Colonic mucosa (tissue), 4 donors: ENCODE measurements at places on chromosomes 5 and 9. TPM values are rescaled to one million over a fixed set of nuclear protein-coding genes. Genes with fewer than 3 reads are reported as not detected.

NR5A1 gene
- 0.82 TPM for total RNA-seq

STC2 gene
- total RNA-seq: 2.5 TPM

TMEM215 gene
- not detected for total RNA-seq

OBP2B gene
- not detected for total RNA-seq

CDC23 gene
- total RNA-seq: 23.5 TPM

SEMA6A gene
- total RNA-seq: 89.9 TPM

SPARC gene
- 258 TPM for total RNA-seq

RLN2 gene
- total RNA-seq: 0.74 TPM

RPL37 gene
- 867 TPM for total RNA-seq

MEGF9 gene
- total RNA-seq: 7.2 TPM

CDH6 gene
- total RNA-seq: 0.52 TPM

- DNase-seq: no peak
Measured at GRCh38 chr9:115226152-115226551, 108.2 kb upstream of the TNC start.

GRCh38 chr5:96569770-96570169 lies 92.4 kb upstream of the CAST start:
- DNase-seq: no peak

DNA sequence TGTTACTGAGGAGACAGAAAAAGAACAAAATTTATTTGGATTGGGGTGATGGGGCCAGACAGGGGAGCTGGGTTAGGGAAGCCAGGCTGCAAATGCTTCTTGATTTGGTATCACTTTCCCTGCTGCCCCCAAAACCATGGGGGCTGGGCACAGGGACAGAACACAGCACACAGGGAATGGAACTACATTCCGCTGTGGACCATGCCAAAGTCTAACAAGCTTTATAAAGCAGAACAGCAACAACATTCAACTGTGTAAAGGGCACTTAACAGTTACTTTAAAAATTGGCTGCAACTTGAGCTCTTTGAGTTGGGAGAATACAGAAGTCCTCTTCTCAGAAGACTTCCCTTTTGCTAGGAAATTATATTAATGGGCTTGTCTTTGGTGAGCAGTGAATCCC lies 23.8 kb downstream of the C5orf58 start:
- DNase-seq: no peak

- DNase-seq: no peak
Measured at GRCh38 chr9:17813798-17814197, 234.9 kb downstream of the SH3GL2 start.

- no peak for DNase-seq
Measured at GRCh38 chr5:1888541-1889251, 6.0 kb upstream of the IRX4 start.

GRCh38 chr5:17219992-17220391 lies 2.6 kb downstream of the BASP1 start:
- DNase-seq: no peak

GRCh38 chr5:61289241-61289640 lies 42.8 kb upstream of the ZSWIM6 start:
- DNase-seq: no peak

DNA sequence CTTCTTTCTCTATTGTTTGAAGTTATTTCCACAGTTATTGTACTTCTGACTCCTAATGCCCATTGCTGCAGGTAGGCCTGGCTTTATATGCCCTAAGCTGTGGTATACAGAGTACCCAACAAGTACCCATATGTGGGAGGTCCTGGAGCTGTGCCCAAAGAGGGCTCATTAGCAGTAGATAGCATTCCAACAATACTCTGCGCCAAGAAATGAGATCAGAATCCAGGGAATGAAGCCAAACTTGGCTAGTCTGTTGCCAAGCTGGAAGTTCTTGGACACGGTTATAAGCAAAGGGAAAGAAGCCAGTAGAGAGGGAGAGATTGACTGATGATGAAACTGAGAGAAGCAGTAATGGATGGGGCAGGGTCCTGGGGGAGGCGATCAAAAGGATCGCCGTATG lies 29.7 kb upstream of the FAM169A start:
- no peak for DNase-seq

DNA sequence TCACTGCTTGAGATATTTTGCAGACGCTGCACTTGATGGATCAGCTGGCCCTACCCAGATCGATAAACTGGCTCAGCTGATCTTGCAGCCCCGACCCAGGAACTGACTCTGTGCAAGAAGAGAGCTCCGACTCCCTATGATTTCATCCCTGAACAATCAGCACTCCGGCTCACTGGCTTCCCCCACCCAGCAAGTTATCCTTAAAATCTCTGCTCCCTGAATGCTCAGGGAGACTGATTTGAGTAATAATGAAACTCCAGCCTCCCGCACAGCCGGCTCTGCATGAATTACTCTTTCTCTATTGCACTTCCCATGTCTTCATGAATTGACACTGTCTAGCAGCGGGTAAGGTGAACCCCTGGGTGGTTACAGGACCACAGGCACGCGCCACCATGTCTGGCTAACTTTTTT lies 16.9 kb upstream of the NANS start:
- DNase-seq: no peak

- DNase-seq: no peak
Measured at GRCh38 chr5:78482948-78483347, 122.5 kb downstream of the SCAMP1 start.

- no peak for DNase-seq
Measured at GRCh38 chr9:97853844-97854695, 1.0 kb downstream of the FOXE1 start.

DNA sequence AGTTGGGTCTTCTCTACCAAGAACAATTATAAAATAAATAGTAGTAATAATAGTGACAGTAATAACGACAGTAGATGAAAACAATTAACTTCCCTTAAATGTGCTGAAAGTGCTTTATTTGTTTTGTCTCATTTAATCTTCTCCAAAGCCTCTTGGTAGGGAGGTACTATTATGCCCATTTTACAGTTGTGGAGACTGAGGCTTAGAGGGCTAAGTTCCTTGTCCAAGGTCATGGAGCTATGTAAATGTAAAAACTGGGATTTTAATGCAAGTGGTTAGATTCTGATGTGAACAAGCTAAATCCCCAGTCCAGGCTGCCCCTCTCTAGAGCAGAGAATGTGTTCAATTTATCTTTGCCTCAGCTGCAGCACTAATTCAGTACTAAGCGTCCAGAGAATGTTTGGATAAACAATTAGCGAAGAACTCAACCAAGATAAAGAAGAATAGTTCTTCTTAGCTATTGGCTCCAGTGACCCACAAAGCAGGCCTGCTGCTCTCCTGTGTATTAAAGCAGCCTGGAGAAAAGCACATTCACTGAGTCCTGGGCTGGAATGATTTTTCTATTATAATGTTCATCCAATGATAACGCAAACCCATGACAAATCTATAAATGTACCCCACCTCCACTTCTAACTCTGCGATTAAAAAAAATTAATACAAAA lies 68.8 kb downstream of the NPR3 start:
- no peak for DNase-seq

GRCh38 chr5:135188233-135188914 lies 154.3 kb upstream of the PITX1 start:
- DNase-seq: no peak

- peak; percentile 48 for DNase-seq
Measured at GRCh38 chr9:128159522-128159783, 612 bp upstream of the BBLN start.

GRCh38 chr5:54774281-54775170 lies 210.9 kb downstream of the ESM1 start:
- DNase-seq: peak; percentile 58

DNA sequence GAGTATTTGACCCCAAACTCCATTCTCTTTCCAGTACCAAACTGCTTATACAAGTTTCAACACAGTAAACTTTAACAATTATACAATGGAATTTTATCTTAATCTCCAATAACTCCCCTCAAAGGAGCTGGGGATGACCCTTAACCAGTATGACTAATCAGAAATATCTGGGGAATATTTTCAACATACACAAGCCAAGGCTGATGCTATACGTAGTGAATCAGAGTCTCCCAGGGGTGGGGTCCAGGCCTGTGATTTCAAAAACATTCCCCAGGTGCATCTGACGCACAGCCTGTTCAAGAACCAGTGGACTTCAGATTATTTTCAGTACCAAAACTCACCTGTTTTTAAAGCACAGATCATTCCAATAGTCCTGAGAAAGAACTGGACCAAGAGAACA lies 11.8 kb upstream of the SEMA5A start:
- no peak for DNase-seq

DNA sequence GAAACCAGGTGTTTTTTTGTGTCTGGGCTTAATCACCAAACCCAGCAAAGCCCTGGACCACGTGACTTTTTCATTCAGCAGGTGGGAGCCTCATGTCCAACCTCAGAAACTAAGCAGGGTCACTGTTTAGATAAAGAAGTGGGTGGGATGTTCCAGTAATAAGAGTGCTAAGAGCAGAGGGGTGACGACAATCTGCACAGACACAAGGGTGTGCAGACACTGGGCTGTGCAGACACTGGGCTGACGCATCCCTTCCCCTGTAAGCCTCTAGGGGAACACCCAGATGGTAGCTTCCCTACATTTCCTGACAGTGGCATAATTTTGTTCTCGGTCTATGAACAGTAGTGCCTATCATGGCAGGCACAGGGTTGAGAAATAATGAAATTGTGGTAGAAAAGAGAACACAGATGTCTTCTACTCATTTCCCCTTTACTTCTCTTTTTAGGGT lies 85.1 kb downstream of the SAXO1 start:
- DNase-seq: no peak

GRCh38 chr9:81490605-81491331 lies 198.6 kb downstream of the TLE1 start:
- no peak for DNase-seq

DNA sequence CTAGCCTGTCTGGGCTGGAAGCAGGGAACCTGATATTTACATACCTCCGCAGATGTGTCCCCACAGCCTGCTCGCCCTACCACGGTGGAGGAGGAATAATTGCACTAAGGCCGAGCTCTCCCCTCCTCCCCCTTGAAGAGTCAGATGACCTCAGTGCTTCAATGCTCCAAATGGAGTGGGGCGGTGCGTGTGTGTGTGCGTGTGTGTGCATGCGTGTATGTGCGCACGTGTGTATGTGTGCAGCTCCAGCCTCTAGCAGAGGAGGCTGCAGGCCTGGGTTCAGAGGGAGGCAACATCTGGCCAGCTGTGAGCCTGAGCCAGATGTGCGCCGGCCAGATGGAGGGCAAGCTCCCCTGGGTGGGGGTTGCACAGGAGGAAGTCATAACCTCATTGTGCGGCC lies 90.5 kb downstream of the NRG2 start:
- DNase-seq: no peak

GRCh38 chr9:1738511-1739100 lies 276.5 kb upstream of the SMARCA2 start:
- DNase-seq: no peak

DNA sequence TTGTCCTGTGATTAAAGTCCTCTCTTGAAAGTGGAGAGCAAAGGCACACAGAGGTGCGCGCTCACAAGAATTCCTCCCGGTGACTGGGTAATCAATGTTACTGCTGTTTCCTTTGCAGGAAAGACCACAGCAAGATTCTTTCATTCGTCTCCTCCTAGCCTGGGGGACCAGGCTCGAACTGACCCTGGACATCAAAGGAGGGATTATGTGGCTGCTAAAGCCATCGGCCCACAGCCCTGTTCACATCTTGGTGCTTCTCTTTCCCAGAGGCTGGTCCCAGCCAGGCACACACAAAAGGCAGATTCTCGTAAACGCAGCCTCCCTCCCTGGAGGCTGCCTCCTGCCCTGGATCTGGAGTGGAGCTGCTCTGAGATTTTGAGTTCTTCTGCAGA lies 230.9 kb downstream of the FANCC start:
- DNase-seq: no peak

GRCh38 chr9:98256756-98257155 lies 1.3 kb upstream of the TBC1D2 start:
- no peak for DNase-seq

- DNase-seq: no peak
Measured at GRCh38 chr9:133576875-133577736, 32.1 kb downstream of the FAM163B start.

GRCh38 chr5:106097340-106097739 lies 1573.4 kb downstream of the EFNA5 start:
- DNase-seq: no peak
